Osteocyte (in vitro differentiated cells): ENCODE measurements at places on chromosomes 11 and 22. TPM values are rescaled to one million over a fixed set of nuclear protein-coding genes. Genes with fewer than 3 reads are reported as not detected.
A peak's percentile ranks its signal among the peaks of the same experiment; 100 is the strongest.

CABP7 gene
- not detected in 2 replicates for total RNA-seq

SPON1 gene
- 0.05 and 0.10 TPM in 2 replicates for total RNA-seq

CHEK2 gene
- total RNA-seq: 9.9 and 11.2 TPM in 2 replicates

ELMOD1 gene
- total RNA-seq: not detected in 2 replicates

NLRP14 gene
- total RNA-seq: not detected in 2 replicates

NXPE1 gene
- not detected in 2 replicates for total RNA-seq

SNX32 gene
- total RNA-seq: 4.0 and 4.1 TPM in 2 replicates

SYVN1 gene
- 53.6 and 57.1 TPM in 2 replicates for total RNA-seq

PLAAT4 gene
- total RNA-seq: 7.3 and 8.5 TPM in 2 replicates

A4GALT gene
- total RNA-seq: 29.9 and 32.8 TPM in 2 replicates

DNA sequence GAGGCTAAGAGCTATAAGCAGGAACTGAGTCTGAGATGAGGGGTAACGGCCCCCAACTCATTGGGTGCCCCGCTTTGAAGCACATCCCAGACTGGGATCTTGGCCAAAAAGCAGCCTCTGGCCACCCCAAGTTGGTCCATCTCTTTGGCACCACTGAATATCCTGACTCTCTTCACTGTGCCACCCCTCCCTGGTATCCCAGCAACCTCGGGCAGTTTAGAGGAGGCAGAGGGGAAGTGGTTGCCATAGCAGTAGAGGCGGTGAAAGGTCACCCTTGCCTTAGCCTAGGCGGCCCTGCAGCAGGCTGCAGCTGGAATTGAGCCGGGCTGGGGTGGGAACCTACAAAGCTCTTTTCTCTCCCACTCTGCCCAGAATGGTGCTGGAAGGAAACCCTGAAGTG is 1.1 kb downstream of the PELI3 start:
- no peak for DNase-seq

DNA sequence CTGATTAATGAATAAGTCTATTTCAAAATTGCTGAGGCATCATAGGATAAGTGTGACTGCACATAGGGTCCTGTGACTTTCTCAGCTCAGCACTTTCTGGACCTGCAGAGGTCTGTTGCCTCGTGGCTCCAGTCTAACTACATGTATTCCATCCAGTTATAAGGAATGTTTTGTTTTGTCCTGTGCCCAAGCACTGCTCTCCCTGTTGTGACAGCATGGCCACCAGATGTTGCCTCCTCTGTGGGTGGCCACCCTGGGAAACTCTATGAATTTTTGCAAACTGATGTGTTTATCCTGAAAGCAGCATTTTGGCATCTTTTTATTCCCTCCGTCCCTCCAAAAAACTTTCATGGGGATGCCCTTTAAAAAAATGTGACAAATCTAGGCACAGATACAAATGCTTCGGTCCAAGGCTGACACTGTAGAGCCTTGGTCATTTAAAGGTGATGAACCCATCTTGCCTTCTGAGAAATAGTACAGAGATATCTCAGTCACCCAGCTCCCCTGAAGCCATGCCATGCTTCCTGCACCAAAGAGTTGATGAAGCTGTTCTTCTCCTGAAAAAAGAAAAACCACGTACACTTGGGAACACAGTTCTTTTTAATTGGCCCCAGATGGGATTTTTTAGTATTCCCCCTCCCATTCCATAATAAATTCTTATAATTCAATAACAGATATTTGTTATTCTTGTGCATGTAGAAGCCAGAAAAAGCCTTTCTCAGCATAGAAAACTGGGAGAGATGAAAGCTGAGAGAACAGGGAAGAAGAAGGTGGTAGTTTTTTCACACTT is 72.6 kb downstream of the CCDC34 start:
- no peak for DNase-seq

GRCh38 chr11:73201249-73201648 is 16.8 kb upstream of the P2RY2 start:
- no peak for DNase-seq

DNA sequence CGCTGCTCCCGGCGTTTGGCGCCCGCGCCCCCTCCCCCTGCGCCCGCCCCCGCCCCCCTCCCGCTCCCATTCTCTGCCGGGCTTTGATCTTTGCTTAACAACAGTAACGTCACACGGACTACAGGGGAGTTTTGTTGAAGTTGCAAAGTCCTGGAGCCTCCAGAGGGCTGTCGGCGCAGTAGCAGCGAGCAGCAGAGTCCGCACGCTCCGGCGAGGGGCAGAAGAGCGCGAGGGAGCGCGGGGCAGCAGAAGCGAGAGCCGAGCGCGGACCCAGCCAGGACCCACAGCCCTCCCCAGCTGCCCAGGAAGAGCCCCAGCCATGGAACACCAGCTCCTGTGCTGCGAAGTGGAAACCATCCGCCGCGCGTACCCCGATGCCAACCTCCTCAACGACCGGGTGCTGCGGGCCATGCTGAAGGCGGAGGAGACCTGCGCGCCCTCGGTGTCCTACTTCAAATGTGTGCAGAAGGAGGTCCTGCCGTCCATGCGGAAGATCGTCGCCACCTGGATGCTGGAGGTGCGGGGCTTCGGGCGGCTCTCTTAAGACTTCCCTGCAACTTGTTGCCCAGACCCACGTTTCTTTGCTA is at the start of gene CCND1:
CCND1 (plus strand) TSS at position 162 of the 587 bp plus-strand sequence; CDS start at position 320, 158 bp downstream.
- peak; percentile 92 for DNase-seq

DNA sequence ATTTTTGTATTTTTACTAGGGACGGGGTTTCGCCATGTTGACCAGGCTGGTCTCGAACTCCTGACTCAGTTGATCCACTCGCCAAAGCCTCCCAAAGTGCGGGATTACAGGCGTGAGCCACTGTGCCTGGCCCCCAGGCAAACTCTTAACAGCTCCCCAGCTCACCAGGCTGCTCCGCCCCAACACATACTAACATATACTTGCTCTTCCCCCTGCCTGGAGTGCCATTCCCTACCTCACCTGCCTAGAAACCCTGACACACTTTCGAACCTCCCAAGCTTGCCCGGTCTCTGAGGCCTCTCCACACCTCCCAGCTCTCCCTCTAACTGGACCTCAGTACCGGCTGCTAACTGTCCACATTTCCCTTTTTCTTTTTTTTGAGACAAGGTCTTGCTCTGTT is 8.5 kb downstream of the MAP4K2 start:
- DNase-seq: no peak

DNA sequence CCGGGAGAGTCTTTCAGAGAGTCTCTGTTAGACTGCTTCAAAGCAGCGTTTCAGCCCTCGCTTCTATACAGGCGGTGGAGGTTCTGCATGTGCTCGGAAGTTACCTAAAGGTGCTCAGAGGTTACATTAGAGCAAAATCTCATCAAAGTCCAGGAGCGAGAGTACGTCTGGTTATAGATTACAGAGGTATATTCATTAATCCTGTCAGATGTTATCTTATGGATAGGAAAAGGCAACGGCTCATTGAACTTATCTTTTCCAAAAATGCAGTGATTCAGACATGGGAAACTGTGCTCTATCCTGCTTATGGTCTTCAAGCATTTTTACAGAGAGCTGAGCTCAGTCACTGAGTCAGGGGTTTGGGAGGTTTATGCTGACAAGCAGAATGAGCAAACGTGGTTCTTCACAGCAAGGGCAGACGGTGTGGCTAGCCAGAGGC is 9.1 kb upstream of the ZBED5 start:
- DNase-seq: no peak

DNA sequence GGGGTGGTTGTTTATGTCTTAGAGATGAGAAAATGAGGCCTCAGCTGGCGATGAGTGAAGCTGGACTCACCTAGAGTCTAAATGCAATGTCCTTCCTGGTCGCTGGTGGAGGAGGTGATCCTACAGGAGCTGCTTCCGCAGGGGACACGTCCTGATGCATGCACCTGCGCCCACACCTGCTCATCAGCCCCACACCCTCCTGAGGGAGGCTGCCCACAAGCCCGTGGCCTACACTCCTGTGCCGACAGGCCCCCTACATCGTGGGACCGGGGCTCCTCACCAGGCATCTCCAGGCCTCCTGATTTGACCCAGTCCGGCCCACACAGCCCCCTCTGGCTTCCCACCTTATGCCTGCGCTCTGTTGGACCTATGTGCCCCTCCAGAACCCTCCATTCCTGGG is 857.2 kb downstream of the TBC1D22A start:
- no peak for DNase-seq

DNA sequence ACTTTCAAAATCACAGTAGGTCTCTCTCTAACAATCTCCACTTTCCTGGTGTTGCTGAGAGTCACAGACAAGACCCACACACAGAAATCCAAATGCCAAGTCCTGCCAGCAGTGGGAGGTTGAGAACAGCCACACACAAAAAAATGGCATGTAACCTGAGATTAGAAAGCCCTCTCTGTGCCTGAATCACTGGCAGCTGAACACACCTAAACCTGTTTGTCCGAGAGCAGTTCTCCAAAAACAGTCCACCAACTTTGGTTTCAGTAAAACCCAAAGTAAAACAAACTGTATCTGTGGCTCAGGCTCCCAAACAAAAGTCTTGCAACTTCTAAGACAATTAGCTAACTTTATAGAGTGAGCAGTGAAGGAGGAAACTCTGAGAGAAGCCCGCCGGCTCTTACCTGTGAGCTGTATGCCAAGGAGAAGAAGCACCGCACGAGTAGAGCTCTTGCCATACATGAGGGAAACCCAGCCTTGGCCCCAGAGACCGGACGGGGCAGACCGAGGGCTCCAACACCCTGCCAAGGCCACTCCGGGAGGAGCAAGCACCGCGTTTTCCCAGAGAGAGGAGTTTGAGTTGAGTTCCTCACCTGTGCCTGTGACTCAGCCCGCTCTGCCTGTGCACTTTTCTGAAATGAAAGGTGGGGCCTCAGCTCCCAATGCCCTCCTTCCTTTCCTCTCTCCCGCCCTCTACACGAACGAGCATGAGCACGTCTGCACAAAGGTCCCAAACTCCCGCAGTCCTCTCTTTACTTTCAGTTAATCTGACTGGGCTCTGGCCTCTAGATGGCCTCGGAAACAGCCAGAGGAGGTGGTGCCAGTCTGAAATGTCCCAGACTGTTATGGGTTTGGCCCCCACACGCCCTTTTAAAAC is at the start of gene MPZL2:
MPZL2 (minus strand) TSS at position 603 of the 874 bp plus-strand sequence; CDS start at position 459, 144 bp downstream.
- no peak for DNase-seq

GRCh38 chr11:123166071-123166559 is 28.9 kb downstream of the CLMP start:
- no peak for DNase-seq

- no peak for DNase-seq
These were observed 17.4 kb downstream of the LRRC32 start for GRCh38 chr11:76653012-76653673.

DNA sequence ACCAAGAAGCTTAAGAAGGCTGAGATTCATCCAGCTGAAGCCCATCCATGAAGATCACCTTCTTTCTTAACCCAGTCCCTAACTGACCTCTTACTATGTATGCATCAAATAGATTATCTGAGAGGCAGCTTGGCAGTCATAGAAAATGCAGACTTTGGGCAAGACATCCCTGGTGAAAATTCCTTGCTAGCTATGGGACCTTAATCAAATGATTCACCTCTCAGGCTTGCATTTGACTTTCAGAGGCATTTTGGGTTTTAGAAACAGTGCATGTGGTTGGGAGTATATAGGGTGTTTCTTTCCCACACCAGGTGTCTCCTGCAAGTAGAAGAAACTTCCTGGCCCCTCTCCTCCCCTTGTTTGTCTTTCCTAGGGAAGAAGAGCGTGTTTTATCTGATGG is 188.5 kb upstream of the ISX start:
- no peak for DNase-seq

GRCh38 chr11:95242091-95242844 is 11.3 kb upstream of the SESN3 start:
- DNase-seq: no peak

GRCh38 chr11:10742460-10743208 is 8.4 kb upstream of the CTR9 start:
- no peak for DNase-seq

DNA sequence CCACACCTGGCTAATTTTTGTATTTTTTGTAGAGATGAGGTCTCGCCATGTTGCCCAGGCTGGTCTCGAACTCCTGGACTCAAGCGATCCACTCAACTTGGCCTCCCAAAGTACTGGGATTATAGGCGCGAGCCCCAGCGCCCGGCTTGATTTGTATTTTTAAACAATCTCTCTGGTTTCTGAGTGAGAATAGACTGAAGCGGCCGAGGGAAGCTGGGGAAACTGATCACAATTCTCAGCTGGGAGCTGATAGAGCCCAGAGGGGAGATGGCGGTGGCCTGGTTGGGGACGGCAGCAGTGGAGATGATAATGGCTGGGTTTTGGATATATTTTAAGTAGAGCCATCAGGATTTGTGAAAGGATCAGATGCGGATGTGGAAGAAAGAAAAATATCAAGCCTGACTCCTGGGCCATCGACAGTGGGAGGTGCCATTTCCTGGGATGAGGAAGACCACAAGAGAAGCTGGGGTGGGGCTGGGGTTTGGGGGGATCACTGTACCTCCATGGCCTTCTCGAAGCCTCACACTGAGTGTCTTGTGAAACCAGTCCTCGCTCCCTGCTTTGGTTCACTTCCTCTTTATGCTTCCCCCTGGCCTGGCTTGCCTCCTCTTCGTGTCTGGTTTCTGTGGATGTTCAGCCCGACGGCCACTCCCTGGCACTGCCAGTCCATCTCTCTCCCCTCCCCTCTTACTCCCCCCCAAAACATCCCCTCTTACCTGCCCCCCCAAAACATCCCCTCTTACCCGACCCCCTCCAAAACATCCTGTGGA is 51.9 kb downstream of the IGLL1 start:
- DNase-seq: no peak

DNA sequence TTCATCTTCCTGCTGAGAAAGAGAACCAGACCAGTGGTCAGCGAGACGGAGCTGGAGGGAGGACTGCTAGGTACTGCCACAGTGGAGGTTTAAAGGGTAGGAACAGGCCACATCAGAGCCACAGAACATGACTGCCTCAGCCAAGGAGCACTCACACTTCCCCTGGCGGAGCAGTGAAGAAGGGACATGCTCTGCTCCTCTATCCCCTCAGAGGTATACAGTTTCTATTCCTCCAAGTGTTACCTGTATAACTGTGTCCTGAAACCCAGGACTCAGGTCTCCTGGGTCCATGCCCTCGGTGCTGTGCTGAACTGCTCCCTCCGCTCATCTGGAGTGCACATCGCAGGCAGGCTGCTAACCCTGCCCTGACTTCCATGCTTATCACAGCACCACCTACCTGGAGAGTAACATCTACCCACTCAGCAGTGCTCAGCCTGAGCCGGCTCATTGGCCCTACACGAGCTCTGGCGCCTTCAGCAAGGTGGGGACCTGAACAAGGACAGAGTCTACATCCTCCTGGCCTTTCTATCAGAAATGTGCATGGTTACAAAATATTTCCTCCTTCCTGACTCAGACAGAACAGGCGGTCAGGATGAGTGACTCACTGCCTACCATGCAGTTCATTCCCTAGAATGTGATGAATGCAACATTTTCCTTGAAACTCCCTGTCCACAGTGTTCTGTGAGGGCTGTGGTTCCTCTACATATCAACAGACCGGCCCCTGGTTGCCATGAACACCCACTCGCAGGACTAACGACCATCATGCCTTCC is 52.9 kb downstream of the C11orf58 start:
- DNase-seq: no peak

- DNase-seq: no peak
These were observed 259.5 kb downstream of the CADM1 start for GRCh38 chr11:115244758-115245157.

- DNase-seq: no peak
These were observed 57.7 kb downstream of the TEAD1 start for GRCh38 chr11:12731841-12732336.

GRCh38 chr11:103995896-103996295 is 40.5 kb upstream of the DDI1 start:
- DNase-seq: no peak

GRCh38 chr11:20762116-20762844 is 92.9 kb downstream of the NELL1 start:
- DNase-seq: no peak
